ENCODE measurements at places on chromosomes 7 and 10. TPM values are rescaled to one million over a fixed set of nuclear protein-coding genes. Genes with fewer than 3 reads are reported as not detected.

- DNase-seq, result no peak
These were observed 4.8 kb upstream of the VIPR2 start for GRCh38 chr7:159149488-159149887.

GRCh38 chr7:51444936-51445335 is 128.3 kb upstream of the COBL start:
- DNase-seq, result no peak

- DNase-seq, result no peak
These were observed 174.8 kb downstream of the TNS3 start for GRCh38 chr7:47407136-47407535.

GRCh38 chr10:31383810-31384588 is 65.0 kb downstream of the ZEB1 start:
- DNase-seq, result no peak

GRCh38 chr7:29806208-29806994 is at the start of gene WIPF3:
WIPF3 (plus strand) TSS chr7:29806508; CDS start chr7:29834725, 28,217 bp downstream.
- DNase-seq, result no peak

DNA sequence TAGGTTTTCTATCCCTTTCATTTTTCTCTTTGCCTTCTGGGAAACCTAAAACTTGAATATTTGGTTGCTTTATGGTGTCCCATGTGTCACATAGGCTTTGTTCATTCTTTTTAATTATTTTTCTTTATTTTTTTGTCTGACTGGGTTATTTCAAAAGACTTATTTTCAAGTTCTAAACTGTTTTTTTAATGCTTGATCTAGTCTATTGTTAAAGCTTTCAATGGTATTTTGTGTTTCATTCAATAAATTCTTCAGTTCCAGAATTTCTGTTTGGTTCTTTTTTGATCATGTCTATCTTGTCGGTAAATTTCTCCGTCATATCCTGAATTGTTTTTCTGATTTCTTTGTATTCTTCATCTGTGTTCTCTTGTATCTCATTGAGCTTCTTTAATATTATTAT is 86.8 kb downstream of the NPS start:
- no peak for DNase-seq

DNA sequence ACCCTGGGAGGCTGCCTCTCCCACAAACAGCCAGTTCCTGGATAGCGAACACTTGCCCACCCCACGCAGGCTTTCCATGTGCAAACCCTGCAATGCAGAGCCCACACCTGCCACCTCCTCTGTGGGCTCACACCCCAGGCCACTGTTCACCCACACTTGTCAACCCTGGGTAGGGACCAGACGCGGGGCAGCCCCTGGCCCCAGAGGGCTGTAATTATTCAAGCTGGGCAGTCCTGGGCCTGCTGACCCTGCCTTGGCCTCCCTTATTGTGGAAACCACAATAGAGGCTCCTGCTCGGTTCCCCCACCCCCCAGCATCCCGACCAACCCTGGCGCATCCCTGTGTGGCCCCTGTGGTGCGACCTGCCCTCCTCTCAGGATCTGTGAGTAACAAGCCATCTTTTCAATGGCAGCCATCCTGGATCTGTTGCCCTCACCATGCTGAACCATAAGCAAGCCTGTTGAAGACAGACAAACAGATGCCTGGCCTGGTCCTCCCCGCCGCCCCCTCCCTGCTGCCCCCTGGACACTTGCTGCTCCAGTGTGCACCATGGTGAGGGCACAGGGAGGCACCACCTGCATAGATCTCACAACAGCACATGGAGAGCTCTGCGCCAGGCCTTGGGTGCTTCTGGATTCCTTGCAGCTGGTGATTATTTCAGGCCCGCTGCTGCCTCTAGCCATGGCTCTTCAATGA is 15.8 kb upstream of the UBE3C start:
- no peak for DNase-seq

DNA sequence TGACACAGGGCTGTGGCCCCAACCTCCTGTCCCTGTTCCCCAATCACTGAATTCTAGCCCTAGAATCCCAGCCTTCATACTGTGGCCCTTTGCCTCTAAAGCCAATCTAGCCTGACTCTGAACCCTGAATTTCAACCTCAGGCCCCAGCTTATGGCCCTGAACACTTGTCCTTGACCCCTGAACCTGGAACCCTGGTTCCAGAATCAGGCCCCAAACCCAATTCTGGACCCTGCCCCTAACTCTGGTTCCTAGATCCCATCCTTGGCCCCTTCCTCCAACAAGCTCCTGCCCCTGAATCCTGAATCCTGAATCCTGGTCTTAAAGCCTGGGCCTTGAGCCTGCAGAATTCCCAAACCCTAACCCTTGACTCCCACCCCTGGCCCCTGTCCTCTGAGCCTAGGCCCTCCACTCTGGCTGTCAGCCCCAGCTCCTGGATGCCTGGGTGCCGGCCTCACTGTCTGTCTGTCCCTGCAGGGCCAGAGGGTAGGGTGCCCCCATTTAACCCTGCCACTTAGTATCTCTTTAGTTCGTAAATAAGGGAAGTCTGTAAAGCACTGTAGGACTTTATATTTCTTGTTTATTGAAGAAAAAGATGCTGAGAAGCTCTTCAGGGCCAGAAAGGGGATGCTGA is 1.3 kb downstream of the INPP5A start:
- DNase-seq, result no peak

NDUFB2 gene
- 62.5 TPM for total RNA-seq

- no peak for DNase-seq
These were observed 135.9 kb downstream of the KIAA1217 start for GRCh38 chr10:24344695-24345463.

DNA sequence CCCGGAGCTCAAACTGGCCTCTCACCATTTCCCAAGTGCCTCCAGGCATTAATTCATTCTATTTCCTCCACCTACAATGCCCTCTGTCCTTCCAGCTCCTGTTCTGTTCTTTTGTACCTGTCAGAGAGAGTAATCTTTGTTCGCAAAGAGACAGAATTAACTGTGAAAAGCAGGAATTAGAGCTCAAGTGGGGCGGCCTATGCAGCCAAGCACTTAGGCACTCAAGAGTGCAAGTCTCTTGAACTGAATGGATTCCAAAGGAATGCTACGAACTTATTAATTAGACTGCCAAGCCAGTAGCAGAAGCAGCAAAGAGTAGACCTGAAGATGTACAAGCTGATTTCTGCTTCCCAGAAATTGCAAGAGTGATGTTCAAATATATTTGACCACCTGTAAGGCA is 338.3 kb upstream of the AUTS2 start:
- no peak for DNase-seq

DNA sequence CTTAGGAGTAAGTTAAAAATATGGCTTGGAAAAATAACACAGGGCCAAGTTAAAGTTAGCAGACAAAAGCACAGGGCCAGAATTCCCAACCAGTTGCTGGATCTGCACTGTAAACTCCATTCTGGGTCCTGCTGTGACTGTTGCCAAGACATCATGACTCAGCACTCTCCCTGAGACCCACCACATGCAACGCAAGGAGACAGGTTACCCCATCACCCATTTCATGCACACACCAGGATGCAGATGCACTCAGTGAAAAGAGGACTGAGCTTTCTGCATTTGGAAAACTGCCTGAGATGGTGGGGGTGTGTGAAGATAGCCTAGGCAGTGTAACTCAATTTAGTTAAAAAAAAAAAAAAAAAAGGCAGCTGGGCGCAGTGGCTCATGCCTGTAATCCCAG is 97.6 kb upstream of the ZNF438 start:
- DNase-seq, result no peak

- DNase-seq, result no peak
These were observed 68.7 kb downstream of the SGMS1 start for GRCh38 chr10:50554995-50555568.

NKX1-2 gene
- not detected for total RNA-seq

- DNase-seq, result no peak
These were observed 134.5 kb downstream of the C10orf105 start for GRCh38 chr10:71584902-71585563.

DNA sequence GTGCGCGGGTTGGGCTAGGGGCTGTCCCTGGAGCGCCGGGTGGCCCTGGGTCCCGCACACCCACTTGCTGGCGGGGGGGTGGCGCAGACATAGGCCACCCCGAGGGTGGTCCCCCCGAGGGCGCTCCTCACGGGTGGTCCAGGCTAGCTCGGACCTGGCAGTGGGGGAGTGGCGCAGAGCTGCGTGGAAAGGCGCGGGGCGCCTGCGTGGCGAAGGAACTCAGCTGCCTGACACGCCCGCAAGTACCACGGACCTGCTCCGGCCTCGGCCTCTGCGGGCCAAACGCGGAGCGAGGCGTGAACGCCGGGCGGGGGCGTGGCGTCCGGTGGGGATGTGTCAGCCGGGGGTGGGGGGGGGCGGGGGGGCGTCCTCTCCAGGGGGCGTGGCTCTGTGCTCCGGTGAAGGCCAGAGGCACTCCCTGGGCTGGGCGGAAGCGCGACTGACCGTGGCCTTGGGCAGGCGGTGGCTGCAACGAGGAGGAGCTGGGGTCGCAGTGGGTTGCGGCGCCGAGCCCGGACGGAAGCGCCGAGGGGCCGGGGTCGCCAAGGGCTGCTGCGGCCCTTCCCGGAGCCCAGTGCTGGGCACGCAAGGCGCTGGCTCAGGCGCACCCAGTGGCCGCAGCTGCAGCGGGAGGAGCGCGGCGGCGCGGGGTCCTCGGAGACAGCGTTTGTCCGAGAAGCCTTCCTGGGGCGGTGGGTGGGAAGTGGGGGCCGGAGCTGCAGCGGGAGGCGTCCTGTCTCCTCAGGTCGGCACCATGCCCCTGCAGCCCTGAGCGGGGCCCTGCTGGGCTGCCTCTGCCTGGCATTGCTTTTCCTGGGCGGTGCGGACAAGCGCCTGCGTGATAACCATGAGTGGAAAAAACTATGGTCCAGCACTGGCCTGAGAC is 58.9 kb upstream of the NUPR2 start:
- DNase-seq, result no peak

DNA sequence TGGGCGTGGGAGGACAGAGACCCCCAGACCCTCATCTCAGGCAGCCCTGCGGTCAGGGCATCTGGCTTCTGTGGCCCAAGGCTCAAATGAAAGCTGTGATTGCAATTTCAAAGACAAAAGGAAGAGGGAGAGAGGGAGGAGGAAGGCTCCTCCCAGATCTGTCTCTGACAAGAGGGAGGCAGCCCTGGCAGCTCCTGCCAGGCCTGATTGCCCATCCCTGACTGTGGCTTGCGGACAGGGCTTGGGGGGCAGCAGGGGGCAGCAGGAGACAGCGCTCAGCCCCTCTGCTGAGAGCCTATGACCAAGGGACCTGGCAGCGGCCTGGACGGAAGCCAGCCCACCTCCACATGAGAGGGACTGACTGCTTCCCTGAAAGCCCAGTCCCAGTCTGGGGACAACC is 91.8 kb downstream of the PTPRN2 start:
- DNase-seq, result peak; percentile 12

DNA sequence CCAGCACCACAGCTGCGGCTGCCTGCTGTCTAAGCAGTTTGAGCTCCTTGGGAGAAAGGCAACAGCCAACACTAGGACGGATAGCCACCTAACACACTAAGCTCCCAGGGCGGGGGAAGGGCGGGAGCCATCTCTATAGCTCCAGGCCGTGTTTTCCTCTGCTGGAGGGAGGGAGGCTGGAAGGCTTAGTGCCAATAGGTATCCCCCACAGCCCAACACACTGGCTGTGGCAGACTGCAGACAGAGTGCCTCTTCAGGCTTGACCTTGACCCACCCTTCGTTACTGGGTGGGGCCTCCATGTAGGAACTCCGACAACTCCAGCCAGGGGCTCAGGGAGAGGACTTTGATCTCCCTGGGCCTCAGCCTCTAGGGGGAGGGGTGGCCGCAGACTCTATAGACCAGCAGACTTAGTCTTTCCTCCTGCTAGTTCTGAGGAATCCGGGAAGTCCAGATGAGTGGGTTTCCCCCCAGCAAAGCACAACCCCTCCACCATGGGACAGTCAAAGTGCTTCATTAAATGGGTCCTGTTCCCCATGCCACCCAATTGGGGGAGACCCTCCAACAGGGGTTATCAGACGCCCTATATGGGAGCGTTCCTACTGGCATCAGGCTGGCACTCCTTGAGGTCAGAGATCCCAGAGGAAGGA is 314.4 kb upstream of the MKI67 start:
- DNase-seq, result no peak

GRCh38 chr7:151088856-151089699 is 2.8 kb downstream of the AGAP3 start:
- peak; percentile 85 for DNase-seq

- DNase-seq, result no peak
These were observed 96.6 kb downstream of the FAM53B start for GRCh38 chr10:124647421-124648130.

GRCh38 chr7:151322906-151323305 is 18.7 kb upstream of the NUB1 start:
- no peak for DNase-seq

EGR2 gene
- 1.1 TPM for total RNA-seq

GRCh38 chr10:72252972-72253371 is 20.8 kb upstream of the DDIT4 start:
- DNase-seq, result no peak

SH2D4B gene
- total RNA-seq, result under 0.01 TPM

STRIP2 gene
- total RNA-seq, result 0.81 TPM

C7orf33 gene
- not detected for total RNA-seq

MYOF gene
- 0.27 TPM for total RNA-seq

GRCh38 chr10:22760025-22760424 is 45.6 kb upstream of the PIP4K2A start:
- DNase-seq, result no peak

DNA sequence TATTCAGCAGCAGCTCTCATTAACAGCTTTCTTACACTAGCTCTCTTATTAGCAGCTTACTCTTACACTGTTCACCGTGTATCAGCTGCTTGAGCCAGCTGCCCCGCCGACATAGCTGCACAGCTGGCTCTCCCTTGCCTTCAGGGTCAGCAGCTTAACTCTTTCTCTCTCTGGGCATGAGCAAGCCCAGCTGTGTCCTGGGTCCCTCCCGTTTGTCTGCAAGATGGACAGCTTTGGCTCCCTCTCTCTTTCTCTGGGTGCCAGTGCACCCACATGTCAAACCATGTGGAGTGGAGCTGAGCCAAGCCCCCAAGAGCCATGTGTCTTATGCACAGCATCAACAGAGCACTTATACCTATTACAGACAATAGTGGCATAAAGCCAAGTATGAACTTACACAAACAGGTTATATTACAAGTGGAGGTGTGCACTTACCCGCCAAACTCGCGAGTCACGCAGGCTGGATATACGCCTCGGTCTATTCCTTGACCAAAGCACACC is 35.7 kb upstream of the MTPAP start:
- DNase-seq, result peak; percentile 53

DNA sequence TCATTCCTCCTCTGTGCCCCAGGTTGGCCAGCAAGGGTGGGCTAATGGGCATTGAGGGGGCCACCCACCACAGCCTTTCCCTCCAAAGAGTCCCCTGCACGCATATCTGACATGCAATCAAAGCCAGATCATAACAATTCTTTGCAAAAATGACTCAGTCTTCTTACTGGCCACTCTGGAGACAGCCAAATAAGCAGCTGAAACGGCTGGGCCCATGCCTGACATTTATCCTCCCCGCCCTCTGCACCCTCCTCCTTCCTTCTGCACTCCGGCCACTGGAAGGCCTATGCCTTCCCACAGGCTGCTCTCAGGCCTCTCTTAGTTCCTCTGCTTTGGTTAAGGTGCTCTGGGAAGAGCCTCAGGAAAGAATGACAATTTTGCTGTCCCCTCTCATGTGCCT is 29.2 kb upstream of the NPFFR1 start:
- no peak for DNase-seq

- DNase-seq, result no peak
These were observed 184.5 kb upstream of the CXCL12 start for GRCh38 chr10:44569193-44570091.

MRLN gene
- not detected for total RNA-seq

PLAC9 gene
- total RNA-seq, result 0.27 TPM

GRCh38 chr10:12833451-12833850 is 168.1 kb downstream of the CCDC3 start:
- no peak for DNase-seq

- DNase-seq, result no peak
These were observed 66.6 kb upstream of the ANTXRL start for GRCh38 chr10:46220187-46220586.

Data from hematopoietic multipotent progenitor cell (in vitro differentiated cells).